ENCODE measurements at places on chromosomes 7 and 10.

- no peak for DNase-seq
These were observed 36.4 kb downstream of the CREB5 start for GRCh38 chr7:28448708-28449107.

GRCh38 chr7:38068461-38068860 lies 109.6 kb upstream of the STARD3NL start:
- DNase-seq, result peak; percentile 13

GRCh38 chr10:129741978-129742741 lies 221.9 kb downstream of the EBF3 start:
- no peak for DNase-seq

DNA sequence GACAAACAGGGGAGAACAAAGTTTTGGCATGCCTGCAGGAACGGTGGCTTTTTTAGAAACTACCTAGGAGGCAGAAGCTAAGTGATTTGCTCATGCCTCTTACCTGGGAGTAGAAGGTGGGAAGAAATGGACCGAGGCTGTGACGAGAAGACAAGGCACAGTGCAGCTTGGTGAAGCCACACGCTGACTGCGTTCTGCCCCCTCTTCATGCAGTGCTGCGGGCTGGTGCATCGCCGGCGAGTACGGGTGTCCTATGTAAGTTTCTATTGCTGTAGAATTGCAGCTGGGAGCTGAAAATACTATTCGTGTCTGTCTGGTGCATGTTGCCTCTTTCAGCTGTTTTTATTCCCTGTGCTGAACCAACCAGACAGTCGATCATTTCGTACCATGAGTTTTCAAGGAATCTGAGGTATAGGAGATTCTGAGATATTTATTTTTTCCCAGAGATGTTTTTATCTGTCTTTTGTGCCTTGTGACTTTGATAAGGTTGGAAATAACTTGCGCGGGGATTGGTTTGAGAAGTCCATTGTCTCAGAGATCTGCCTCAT lies 120.9 kb downstream of the CACNB2 start:
- DNase-seq, result no peak

All from suppressor macrophage treated with lipopolysaccharide for 1 hour (primary cell).